Left ventricle myocardium inferior (tissue), 1 donor: ENCODE measurements at places on chromosomes 2 and 18. TPM values are rescaled to one million over a fixed set of nuclear protein-coding genes. Genes with fewer than 3 reads are reported as not detected.

DNA sequence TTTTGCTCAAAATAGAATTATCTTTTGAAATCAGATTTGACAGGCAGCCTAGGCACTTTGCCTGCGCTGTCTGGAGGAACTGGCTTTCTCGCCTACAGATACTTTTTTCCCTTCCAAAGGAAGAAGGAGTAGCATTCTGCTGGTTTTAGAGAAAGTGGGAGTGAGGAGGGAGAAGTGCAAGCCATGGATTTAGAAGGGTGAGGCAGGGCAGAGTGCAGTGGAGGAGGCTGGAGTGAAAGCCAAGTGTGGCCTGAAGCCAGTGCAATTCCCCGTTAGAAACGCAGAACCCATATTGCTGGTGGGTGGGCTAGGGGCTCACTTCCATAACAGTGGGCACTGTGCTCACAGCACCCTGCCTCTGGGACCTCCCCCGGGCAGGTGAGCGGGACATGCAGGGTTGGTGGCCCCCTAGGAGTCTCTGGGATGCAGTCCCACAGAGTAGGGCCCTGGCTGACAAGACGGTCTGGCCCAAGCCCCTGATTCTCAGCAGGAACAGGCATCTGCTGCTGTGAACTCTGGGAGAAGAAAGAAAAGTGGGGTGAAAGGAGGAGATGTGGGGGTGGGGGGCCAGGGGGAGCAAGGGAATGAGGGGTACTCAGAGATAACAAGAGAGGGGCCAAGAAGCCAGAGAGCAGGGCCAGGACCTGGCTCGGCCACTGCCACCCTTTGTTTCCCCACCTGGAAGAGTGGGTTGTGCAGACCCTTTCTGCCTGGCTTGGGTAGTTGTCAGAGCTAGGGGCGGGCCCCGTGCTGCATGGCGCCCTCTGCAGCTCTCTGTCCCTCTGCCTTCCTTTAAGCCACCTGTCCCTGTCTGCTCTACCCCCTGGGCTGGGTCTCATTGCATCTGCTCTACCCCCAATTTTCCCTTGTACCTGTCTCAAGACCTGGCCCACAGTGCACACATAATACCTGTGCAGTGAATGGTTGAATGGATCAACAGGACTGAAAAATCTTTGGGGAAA lies 273.5 kb upstream of the HS6ST1 start:
- DNase-seq, result no peak

DNA sequence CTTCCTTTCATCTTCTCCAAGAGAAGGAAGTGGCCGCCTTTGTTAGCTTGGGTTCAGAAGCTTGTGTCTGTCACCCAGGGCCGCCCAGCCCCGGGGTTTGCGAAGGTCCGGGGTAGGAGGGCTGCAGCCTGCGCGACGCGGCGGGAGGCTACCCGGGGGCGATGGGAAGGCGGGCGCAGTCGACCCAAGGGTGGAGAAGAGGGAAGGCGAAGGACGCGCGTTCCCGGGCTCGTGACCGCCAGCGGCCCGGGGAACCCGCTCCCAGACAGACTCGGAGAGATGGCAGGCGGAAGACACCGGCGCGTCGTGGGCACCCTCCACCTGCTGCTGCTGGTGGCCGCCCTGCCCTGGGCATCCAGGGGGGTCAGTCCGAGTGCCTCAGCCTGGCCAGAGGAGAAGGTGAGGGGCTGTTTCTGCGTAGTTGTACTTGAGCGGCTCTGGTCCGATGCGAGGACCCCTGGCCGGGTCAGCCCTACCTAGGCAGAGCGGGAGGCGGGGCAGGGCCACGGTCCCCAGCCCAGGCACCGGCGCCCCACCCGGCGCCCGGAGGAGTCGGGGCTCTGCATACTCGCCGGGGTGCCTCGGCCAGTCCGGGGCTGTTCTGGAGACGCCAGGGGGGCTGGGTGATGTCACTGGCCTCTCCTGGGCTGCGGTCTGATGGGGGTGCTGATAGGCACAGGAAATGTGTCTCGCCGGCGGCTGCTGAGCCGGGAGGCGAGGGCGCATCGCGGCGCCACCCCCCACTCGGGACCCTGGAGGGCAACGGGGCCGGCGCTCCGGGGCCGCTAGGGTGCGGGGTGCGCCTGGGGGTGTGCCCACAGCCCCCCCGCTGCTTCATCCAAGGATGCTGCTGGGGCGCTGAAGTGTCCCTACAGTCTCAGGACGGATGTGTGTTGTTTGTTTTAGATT lies at the start of gene QPCT:
TSS of gene QPCT (plus strand) at position 178 of the 909 bp plus-strand sequence. CDS start at position 280, 102 bp downstream.
- peak; percentile 53 for DNase-seq

GRCh38 chr2:25690058-25690457 lies 16.7 kb upstream of the DTNB start:
- no peak for DNase-seq

GRCh38 chr2:49113046-49113445 lies 41.3 kb downstream of the FSHR start:
- DNase-seq, result no peak

GRCh38 chr2:160375037-160375436 lies 118.6 kb downstream of the RBMS1 start:
- DNase-seq, result no peak

- DNase-seq, result no peak
Measured at GRCh38 chr18:62984656-62985315, 269.4 kb downstream of the PHLPP1 start.

- DNase-seq, result no peak
Measured at GRCh38 chr2:42901076-42901640, 108.8 kb upstream of the HAAO start.

GRCh38 chr2:104885119-104885782 lies 31.3 kb downstream of the POU3F3 start:
- no peak for DNase-seq

- DNase-seq, result no peak
Measured at GRCh38 chr2:126664234-126664633, 8.3 kb downstream of the GYPC start.

- peak; percentile 60 for DNase-seq
Measured at GRCh38 chr2:47002480-47003381, 87.1 kb upstream of the MCFD2 start.

DNA sequence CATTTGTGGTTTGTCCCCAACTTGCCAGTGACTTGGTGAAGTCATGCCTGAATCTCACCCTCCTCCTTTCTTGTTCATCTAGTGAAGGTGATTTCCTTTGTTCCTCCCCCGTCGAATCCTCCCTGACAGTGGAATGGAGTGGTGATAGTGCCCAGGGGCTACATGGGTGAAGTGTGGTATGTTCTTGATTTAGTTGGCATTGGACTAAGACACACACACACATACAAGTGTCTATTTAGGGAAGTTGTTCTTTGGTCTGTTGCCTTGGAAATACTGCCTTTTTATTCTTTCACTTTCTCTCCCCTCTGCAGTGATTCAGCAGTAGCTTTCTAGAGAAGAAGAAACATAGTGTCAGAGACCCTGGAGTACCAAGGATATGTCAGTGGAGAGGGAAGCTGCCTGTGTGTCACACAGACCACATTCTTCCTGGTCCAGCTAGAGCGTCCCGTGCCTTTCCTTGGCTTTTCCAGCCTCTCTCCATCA lies 10.9 kb downstream of the INPP4A start:
- DNase-seq, result no peak

DNA sequence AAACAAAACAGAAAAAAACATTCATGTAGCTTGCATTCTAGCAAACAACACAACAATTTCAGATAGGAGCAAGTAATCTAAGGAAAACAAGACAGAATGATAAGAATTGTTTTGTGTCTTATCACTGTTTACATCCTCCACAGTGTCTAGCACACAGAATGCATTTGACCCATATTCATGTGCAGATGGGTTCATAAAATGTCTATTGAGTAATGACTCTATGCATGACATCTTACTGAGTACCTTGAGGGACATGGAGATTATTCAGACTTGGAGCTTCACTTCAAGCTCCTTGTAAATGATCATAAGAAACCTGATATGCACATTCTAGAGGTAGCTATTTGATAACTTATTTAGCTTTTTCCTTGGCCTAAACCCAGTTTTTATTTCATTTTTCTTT lies 69.0 kb downstream of the DTNA start:
- no peak for DNase-seq

- no peak for DNase-seq
Measured at GRCh38 chr2:74206180-74206688, 7.8 kb downstream of the MTHFD2 start.

ANKRD44 gene
- 7.1 TPM for total RNA-seq

RGPD3 gene
- total RNA-seq, result not detected

ANKRD53 gene
- 0.33 TPM for total RNA-seq

CFC1 gene
- not detected for total RNA-seq

TMEM37 gene
- total RNA-seq, result 2.4 TPM

TCF4 gene
- total RNA-seq, result 58.9 TPM

TWIST2 gene
- 2.7 TPM for total RNA-seq

C2orf72 gene
- 0.05 TPM for total RNA-seq
